ENCODE measurements at places on chromosomes 7 and 10.

GRCh38 chr10:89367529-89367928 lies 10.3 kb upstream of the IFIT1B start:
- DNase-seq: no peak

GRCh38 chr7:75878769-75879611 lies at the start of gene RHBDD2:
Gene RHBDD2, plus strand, starts transcription at chr7:75879034. Its CDS starts 49 bp downstream, at chr7:75879083.
- peak; percentile 97 for DNase-seq

DNA sequence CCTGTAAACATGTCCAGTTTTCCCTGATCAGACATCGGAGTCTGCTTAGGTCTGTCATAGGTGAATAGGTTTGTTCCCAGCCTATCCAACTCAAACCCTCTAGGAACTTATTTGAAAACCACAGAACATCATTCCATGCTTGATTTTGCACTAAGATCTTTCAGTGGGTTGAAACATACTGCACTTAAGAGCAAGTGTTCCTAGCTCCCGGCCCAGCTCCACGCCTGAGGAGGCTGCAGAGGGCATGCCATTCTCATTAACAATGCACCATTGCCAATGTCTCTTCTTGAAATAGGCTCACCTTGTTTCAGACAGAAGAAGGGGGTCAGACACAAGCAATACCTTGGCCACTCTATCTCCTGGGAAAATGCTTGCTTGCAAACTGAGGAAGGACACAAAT lies 78.0 kb upstream of the EGR2 start:
- DNase-seq: no peak

DNA sequence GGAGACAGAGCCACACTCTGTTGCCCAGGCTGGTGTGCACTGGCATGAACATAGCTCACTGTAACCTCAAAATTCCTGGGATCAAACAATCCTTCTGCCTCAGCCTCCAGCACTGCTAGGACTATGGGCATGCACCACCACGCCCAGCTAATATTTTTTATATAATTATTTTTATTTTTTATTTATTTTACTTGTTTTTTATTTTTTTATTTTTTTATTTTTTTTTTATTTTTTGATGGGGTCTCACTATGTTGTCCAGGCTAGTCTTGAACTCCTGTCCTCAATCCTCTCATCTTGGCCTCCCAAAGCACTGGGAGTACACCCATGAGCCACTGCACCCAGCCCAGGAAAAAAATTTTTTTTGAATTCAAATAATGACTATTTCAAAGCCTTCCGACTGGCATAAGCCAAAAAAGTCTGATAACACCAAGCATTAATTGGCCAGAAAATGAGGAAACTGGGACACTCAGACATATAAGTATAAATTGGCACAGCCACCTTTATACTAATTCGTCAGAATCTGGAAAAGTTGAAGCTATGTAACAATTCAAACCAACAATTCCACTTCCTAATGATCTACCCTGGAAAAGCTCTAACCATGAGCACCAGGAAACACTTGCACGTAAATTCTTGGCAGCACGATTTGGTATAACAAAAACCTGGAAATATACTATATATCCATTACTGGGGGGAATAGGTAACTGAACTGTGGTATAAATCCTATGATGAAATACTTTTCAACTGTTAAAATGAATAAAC lies 6.3 kb downstream of the ZC3HAV1 start:
- no peak for DNase-seq
